ENCODE measurements at places on chromosomes 6 and 20.

DNA sequence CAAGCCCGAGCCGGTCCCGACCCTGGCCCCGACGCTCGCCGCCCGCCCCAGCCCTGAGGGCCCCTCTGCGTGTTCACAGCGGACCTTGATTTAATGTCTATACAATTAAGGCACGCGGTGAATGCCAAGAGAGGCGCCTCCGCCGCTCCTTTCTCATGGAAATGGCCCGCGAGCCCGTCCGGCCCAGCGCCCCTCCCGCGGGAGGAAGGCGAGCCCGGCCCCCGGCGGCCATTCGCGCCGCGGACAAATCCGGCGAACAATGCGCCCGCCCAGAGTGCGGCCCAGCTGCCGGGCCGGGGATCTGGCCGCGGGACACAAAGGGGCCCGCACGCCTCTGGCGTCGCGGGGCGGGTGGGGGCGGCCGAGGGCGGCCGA, 37.5 kb downstream of the YTHDF1 start:
- no peak for DNase-seq

- no peak for DNase-seq
Measured at GRCh38 chr6:142241061-142241460, 60.7 kb upstream of the ADGRG6 start.

- no peak for DNase-seq
Measured at GRCh38 chr20:5881703-5882102, 68.6 kb downstream of the TRMT6 start.

DNA sequence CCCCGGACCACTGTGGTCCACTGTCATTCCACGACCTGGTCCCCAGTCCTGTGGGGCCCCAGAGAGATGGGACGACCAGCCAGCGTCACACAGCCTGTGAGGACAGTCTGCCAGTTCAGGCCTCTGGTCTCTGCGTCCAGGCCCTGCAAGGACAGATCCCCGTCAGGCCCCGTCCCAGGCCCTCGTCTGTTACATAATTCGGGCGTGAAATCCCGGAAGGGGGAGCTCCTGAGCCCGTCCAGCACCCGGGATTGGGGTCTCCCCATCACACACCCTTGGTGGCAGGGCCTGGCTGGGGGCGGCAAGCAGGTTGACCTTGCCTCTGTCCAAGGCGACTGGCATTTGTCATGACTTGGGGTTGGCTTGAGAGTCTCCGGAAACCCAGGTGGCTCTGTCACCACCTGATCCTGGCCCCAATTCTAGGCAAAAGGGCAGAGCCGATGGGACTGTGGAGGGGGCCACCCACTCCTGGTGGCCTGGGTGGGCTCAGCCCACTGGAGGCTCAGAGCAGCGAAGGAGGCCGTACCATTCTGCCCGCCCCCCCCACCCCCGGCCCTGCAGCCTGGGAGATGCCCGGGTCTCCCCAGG, 73.8 kb upstream of the GATA5 start:
- DNase-seq = no peak

GRCh38 chr6:165660857-165661663, 2.0 kb downstream of the PDE10A start:
- DNase-seq = no peak

DNA sequence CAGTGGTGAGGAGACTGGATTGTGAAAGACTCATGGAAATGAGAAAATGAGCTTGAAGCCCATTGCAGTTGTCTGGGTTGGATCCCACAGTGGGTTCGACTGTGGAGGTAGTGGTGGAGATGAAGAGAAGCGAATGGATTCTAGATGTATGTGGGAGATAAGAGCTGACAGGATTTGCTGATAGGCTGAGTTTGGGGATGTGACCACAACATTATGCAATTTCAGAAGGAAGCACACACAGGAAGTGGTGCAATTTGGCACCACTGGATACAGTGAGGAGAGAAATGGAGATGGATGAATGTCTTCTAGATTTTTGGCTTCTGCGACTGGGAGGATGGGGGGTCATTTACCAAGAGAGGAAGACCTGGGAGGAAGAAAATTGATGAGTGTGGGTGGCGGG, 64.4 kb upstream of the MAFB start:
- DNase-seq = no peak

DNA sequence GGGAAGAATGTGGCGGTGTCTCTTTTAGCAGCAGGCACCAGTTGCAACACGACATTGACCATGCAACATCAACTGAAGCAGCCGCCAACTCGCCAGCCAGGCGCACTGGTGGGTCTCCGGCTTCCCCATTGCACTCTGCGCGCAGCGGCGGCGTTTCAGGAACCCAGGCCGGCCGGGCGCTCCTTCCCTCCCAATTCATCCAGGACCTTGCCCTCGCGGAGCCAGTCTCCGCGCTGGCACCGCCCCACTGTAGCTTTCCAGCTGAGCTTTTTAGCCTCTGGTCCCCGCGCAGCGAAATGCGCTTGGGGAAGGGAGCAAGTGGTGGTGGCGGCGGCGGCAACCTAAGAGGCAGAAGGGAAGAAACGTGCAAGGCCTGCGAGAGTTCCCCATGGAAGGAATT, 297.9 kb upstream of the RIMS1 start:
- DNase-seq = no peak

- no peak for DNase-seq
Measured at GRCh38 chr6:56875961-56876360, 78.9 kb upstream of the BEND6 start.

DNA sequence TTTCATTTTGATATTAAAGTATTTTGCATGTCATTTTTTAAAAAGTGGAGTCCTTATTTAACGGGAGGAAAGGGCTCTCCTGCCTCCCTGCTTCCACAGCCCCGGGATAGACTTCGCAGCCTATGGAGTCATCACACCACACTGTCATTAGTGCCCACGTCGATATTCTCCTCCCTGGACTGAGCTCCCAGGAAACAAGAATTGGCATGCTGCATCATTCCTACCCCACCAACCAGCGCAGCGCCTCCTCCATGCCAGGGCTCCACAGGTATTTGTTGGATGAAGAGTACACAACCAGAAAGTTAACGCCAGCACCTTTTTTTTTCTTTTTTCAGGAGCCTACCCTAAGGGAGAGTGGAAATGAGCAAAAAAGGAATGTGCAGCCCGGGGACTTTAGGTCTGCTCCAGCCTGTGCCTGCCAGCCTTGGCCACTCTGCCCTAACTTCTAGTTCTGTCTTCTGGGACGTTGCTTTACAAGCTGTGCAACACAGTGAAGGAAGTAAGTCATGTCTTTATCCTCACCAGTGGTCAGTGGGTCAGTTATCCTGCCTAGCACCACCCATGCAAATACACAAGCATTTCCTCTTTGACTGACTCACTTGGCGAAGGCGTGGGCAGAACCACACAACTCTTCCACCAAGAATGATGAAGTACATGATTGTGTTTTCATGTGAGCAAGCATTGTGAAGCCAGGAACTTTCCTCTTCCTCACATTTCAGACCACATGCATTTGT, 180.7 kb upstream of the UST start:
- DNase-seq = peak; percentile 38

DNA sequence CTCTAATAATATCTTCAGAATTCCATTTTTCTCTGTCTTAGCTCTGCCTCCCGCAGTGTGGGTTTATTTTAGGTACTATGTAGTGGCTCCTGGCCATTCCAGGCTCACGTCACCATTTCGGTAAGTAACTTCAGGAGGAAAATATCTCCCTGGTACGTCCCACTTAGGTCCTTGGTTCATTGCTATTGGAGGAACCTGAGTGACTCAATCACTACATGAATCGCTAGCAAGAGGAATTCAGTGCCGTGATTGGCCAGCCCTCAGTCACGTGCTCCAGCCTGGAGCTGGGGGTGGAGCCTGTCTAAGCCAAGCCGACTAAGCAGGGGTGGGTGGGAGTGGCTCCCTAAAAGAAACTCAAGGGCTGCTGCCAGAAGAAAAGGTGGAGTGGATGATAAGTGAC, 67.3 kb upstream of the E2F3 start:
- no peak for DNase-seq

DNA sequence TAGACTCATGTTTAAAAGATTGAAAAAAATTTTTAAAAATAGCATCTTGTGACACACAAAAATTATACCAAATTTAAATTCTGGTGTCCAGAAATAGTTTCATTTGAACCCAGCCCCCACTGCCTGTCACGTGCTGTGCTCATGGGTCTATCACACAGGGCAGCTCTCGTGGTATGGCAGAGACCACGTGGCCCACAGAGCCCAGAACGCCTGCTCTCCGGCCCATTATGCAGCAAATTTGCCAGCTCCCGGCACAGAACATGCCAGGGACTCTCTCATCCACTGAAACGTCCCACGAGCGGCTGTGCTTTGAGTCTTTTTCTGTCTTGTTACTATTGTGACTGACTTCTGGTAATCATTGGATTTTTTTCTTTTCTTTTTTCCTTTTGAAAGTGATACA, 224.3 kb downstream of the TTLL2 start:
- DNase-seq = no peak

- no peak for DNase-seq
Measured at GRCh38 chr6:76035713-76036112, 36.7 kb downstream of the IMPG1 start.

DNA sequence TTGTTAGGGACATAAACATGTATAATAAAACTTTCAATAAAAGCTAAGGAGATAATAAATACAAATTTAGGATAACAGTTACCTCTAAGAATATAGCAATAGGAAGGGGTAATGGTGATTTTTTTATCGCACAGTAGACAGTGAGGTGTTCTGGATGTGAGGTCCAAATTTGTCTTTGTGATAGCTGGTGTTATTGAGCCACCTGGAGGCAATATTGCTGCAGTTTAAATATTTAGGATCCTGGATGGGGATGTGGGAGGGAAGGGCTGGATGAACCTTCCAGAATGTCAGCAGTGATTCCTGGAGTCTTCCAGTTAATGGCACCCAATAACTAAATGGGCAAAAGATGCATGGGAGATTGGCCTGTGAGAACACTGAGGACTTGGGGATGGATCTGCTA, 13.9 kb downstream of the DEFB123 start:
- no peak for DNase-seq

- DNase-seq = peak; percentile 17
Measured at GRCh38 chr6:45663251-45664221, 285.8 kb upstream of the SUPT3H start.

DNA sequence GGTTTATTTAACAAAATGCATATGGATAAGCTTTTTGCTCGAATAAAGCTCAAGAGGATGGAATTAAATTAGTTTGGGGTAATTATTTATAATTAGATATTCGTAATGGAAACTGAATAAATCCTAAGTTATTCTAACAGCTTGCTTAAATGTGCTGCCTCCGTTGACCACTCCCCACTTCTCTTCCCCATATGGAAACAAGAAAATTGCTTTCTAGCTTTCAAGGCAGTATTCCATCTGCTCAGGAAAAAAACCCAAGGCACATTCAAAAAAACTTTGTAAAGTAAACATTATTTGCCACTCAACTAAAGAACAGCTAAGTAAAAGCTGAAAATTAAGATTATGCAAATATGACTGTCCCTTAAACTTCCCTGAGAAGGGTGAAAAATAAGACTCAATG, 369.2 kb downstream of the HAO1 start:
- no peak for DNase-seq

DNA sequence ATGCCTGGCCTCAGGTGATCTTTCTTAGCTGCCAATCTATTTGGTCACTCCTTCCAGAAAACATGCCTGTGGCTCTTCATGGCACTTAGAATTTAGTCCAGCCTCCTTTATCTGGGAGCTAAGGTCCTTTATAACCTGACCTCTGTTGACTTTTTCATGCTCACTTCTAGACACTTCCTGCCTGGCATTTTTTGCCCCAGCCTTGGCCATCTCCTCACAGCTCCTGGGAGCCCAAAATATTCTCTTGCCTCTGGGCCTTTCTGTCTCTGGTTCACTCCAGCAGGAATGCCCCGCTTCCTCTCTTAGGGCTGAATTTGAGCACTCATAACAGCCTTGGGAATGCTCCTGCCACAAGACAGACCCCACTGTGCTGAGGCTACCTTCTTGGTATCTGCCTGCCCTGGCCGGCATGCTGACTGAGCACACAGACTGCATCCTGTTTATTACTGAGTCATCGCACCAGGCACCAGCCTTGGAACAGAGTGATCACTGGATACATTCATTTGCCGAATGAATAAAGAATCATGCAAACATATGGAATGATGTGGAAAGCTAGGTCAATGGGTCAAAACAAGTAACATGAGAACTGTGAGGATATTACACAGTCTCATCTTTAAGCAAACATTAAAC, 5.8 kb upstream of the EEF1E1 start:
- DNase-seq = peak; percentile 76

DNA sequence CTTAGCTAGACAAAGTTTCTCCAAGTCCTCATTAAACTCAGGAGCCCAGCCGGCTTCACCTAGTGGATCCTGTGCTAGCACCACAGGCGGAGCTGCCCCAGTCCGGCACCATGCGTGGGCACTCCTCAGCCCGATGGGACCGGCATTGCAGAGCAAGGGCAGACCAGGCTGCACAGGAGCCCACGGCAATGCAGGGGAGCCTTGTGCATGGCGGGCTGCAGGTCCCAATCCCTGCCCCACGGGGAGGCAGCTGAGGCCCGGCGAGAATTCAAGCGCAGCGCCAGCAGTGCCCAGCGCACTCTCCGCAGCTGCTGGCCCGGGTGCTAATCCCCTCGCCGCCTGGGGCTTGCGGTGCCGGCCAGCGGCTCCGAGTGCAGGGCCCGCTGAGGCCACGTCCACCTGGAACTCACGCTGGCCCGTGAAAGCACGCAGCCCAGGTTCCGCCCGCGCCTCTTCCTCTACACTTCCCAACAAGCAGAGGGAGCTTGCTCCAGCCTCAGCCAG, 292.3 kb upstream of the EYS start:
- no peak for DNase-seq

- no peak for DNase-seq
Measured at GRCh38 chr6:24060982-24061754, 64.8 kb upstream of the NRSN1 start.

DNA sequence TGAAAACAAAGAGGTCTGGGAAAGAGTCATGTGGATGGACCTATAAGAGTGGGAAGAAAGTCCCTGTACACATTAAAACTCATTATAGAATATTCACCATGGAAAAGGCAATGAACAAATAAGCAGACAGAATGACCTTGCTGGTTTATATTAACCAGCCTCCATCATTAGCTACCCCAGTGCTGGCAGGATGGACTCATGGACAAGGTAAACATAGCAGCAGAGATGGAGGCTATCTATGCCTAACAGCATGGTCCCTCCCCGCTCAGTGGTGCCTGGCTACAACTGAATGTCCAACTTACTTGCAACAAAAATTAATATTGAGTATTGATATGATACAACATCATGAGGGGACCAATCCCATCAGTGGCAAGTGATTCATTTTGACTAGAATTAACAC, 4.5 kb upstream of the ZKSCAN3 start:
- DNase-seq = no peak
